ENCODE measurements at places on chromosomes 2 and 18. TPM values are rescaled to one million over a fixed set of nuclear protein-coding genes. Genes with fewer than 3 reads are reported as not detected.

Gene TFPI
- polyA plus RNA-seq, result 65.3 TPM

Gene IMPACT
- polyA plus RNA-seq, result 31.7 TPM

Gene DSG4
- polyA plus RNA-seq, result 0.04 TPM

Gene HOXD1
- 2.6 TPM for polyA plus RNA-seq

Gene TSPYL6
- polyA plus RNA-seq, result 0.06 TPM

DNA sequence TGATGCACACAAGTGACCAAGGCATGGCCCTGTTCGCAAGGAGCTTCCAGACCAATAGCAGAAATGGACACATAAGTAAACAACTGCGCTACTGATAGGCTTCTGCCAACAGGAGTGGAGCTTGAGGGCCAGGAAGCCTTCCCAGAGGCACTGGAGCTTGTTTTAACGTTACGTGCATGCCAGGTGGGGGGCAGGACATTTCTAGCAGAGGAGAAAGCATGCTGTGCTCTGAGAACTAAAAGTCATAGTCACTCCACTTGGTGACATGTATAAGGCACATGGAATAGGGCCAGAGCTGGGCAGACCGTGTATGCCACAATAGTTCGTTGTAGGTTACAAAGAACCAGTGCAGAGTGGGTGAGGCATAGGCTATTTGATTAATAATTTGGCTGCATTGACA is 184.2 kb downstream of the NEDD4L start:
- no peak for DNase-seq

GRCh38 chr18:8657873-8658470 is 47.4 kb upstream of the MTCL1 start:
- DNase-seq, result no peak

- no peak for DNase-seq
These were observed 38.5 kb downstream of the REV1 start for GRCh38 chr2:99451280-99451679.
